AG10803 (cell line): ENCODE measurements at places on chromosomes 1 and 21.

DNA sequence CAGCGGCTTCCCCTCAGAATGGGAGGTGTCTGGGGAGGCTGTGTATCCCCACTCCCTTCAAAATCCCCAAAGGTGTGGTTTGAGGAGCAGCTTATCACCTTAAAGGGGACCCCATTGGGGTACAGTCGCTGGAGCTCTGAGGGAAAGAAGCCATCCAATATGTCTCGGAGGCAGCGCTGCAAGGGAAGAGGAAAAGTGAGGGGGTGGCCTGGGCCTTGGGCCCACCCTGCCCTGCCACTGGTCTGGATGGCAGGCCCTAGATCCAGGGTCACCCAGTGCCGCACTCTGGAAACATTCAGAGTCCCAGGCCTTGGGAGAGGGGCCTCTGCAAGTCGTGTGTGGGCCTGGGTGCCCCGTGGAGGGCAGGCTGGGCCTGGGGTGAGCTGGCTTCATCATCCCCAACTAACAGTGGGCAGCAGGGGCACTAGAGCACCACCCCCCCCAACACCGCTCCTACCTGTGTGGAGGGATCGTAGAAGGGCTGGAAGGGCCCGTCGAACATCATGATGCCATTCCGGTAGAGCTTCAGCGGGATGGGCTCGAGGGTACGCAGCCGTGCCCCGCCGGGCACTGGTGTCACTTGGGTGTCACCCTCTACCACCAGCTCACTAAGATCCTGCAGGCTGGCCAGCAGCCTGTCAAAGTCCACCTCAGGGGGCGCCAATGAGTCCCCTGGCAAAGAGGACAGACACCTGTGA, 5.6 kb downstream of the SH3BGRL3 start:
- no peak for DNase-seq

DNA sequence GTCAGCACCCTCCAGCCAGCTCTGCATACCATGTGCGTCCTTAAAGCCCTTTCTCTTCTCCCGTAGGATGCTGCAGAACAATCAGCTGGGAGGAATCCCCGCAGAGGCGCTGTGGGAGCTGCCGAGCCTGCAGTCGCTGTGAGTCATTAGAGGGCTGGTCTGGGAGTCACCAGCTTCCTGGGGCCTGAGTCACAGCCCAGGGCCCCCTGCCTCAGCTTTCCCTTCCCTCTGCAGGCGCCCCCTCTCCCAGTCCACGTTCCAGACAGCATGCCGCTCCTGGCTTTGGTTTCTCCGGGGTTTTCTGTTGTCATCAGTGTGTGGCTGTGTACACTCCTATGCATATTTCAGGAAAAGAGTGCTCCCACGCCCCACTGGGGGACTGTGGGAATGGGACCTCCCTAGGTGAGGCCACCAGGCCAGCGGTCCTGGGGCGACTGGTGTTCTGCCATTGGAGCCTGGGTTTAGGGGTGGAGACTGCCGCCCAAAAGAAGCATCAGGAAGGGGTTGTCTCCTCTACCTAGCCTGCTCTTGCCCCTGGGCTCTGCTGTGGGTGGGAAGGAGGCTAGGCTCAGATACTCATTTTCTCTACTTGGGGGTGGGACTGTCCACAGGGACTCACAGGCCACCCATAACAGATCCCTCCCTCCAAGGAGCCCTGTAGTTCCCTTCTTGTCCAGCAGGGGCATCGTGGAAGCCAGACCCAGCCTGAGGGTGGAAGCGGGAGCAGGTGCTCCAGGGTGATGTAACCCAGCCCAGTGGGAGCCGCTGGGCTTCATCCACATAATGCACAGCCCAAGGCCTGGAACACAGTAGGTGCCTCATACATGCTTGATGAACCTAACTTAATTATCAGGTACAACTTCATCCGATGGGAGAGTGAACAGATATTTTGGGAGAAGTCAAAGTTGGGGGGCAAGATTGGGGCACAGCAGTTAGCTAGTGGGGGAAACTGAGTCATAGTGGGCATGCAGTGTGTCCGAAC, 42.5 kb downstream of the LGR6 start:
- peak; percentile 90 for DNase-seq

- no peak for DNase-seq
Measured at GRCh38 chr1:211723273-211723672, 47.9 kb upstream of the NEK2 start.

- peak; percentile 23 for DNase-seq
Measured at GRCh38 chr1:68426594-68426993, 23.2 kb downstream of the RPE65 start.

DNA sequence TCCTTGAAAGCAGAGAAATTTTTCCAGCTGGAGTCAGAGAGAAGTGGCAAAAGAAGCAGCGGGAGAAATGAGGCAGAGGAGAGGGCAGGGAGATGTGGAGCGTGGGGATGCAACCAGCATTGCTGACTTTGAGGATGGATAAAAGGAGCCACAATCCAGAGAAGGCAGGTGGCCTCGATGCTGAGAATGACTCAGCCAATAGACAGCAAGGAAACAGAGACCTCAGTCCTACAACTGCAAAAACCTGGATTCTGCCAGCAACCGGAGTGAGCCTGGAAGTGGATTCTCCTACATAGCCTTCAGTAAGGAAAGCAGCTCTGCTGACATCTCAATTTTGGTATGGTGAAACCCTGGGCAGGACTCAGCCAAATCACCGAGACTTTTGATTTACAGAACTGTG, 128.9 kb upstream of the ATP1B1 start:
- DNase-seq = no peak

DNA sequence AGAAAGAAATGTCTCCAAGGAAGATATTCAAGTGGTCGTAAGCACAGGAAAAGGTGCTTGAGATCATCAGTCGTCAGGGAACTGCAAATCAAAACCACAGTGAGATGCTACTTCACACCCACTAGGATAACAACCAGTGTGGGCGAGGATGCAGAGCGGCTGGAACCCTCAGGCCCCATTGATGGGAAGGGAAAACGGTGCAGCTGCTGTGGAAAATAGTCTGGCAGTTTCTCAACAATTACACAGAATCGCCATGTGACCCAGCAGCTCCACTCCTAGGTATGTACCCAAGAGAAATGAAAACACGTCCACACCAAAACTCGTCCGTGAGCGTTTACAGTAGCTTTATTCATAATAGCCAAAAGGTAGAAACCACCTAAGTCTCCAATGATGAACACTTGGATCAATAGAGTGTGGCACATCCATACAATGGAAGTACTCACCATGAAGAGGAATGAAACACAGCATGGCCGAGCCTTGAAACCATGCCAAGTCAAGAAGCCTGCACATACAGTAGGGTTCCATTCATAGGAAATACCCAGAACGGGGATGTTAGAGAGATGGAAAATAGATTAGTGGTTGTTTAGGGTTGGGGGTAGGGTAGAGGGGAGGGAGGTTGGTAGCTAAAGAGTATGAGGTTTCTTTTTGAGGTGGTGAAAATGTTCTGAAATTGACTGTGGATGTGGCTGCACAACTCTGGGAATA, 6.1 kb downstream of the DFFB start:
- no peak for DNase-seq
